PC-9 (cell line): ENCODE measurements at places on chromosomes 2 and 18. TPM values are rescaled to one million over a fixed set of nuclear protein-coding genes. Genes with fewer than 3 reads are reported as not detected.

The IGFBP2 gene
- 106 and 133 TPM in 2 replicates for total RNA-seq

The GNAL gene
- 0.98 and 3.3 TPM in 2 replicates for total RNA-seq

The MC2R gene
- total RNA-seq = not detected in 2 replicates

The GKN2 gene
- total RNA-seq = not detected in 2 replicates
